Naive B cell (primary cell): ENCODE measurements at places on chromosomes 2 and 18. TPM values are rescaled to one million over a fixed set of nuclear protein-coding genes. Genes with fewer than 3 reads are reported as not detected.

Gene GCG
- not detected for polyA plus RNA-seq

- no peak for DNase-seq
Measured at GRCh38 chr2:96770442-96771202, 9.9 kb downstream of the CNNM4 start.

DNA sequence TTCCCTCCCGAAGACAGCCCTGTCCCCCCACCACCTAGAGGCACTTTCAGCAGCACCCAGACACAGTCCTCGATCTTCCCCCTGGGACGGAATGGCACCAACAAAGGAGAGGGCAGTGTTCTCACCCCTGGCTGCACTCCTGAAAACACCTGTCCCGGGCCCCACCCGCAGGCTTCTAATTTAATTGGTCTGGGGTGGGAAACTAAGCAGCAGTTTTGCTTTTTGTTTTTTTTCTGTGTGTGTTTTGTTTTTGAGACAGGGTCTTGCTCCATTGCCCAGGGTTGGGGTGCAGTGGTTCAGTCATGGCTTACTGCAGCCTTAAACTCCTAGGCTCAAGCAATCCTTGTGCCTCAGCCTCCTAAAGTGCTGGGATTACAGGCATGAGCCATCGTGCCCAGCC lies 38.4 kb upstream of the REL start:
- DNase-seq = no peak

Gene SMPD4
- polyA plus RNA-seq = 26.5 TPM

Gene CMPK2
- 6.0 TPM for polyA plus RNA-seq

- DNase-seq = no peak
Measured at GRCh38 chr2:147836099-147836498, 8.7 kb upstream of the ACVR2A start.

GRCh38 chr18:11268153-11268552 lies 118.8 kb upstream of the PIEZO2 start:
- DNase-seq = no peak

DNA sequence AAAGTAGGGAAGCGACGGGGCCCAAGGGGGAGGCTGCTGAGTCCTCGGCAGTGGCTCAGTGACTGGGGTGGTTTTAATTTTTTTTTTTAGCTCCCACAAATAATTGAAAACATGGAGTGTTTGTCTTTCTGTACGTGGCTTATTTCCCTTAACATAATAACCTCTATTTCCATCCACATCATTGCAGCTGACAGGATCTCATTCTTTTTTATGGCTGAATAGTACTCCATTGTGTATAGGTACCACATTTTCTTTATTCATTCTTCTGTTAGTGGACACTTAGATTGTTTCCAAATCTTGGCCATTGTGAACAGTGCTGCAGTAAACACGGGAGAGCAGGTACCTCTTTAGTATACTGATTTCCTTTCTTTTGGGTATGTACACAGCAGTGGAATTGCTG lies 65.1 kb downstream of the ASAP2 start:
- DNase-seq = no peak

- DNase-seq = no peak
Measured at GRCh38 chr2:45006942-45007287, 2.3 kb downstream of the SIX2 start.

Gene TNS1
- 0.05 TPM for polyA plus RNA-seq

Gene DLX2
- polyA plus RNA-seq = not detected

DNA sequence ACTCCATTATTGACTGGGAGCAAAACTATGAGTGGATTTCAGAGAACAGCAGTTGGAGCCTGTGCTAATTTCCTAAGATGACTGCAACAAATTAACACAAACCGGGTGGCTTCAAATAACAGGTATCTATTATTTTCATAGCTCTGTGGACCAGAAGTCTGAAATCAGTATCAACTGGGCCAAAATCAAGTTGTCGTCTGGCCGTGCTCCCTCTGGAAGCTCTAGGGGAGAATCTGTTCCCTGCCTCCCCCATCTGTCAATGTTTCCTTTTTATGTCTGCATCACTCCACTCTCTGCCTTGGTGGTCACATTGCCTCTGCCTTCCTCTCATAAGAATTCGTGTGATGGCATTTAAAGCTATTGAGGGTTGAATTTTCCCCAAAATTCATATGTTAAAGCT lies 269.8 kb downstream of the TMX3 start:
- DNase-seq = no peak

DNA sequence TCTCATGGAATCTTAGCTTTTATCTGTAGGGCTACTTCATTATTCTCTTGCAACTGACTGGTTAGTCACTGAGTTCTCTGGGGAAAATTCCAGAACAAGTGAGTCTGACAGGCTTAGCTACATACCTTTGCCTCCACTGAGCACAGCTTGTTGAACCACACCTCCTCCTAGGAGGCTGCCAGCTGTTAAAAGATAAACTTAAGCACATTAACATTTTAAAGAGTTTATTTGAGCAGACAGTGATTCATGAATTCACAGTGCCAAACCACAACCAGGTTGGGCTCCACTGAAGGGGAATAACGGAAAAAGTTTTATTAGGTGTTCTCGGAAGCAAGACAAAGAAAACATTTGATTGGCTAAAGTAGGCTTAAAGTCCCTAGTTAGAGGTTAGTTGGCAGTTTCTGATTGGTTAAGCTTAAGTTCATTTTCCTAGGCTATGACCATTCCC lies 12.5 kb upstream of the SLC38A11 start:
- DNase-seq = no peak

DNA sequence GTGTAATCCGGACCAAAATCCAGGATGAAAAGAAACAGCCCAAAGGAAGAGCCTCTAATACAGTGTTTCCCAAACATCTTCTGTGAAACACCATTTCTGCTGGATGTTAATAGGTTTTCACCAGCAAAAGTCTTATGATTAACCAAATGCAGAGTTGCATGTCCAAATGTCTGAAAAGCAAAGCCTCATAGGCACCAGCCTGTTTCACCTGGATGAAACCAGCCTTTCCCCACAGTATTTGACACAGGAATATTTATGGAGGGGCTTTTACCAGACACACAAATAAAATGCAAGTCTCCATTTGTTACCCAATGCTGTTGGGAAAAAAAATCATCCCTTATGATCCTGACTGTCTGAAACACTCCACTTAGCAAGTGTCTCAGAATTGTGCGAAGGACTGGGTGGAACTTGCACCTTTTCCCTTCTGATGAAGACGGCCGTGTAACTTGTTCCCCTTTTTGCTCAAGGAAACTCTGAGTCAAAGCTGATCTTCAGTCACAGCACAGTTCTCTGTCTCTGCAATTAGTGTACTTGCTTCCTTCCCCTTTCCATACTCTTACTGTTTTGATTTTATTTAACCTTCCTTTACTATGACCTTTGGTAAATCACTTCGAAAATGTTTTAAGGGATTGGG lies 70.3 kb upstream of the IL1R2 start:
- DNase-seq = peak; percentile 46

DNA sequence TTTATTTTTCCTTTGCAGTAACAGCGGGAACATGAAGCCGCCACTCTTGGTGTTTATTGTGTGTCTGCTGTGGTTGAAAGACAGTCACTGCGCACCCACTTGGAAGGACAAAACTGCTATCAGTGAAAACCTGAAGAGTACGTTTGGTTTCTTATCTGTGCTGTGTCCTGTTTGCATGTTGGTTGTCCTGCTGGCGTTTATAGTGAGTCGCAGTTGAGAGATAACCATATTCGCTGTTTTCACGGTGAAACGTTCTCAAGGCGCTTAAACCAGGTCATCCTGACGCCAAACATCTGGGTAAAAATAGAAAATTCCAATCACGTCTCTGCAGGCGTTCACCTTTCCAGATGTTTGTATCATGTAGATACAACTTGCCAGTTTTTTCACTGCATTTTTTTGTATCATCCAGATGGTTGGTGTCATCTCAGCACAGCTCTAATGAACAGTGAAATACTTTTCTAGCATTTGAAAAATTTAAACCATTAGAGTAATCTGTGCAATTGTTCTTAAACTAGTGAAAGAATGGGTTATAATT lies 21.2 kb downstream of the CLUL1 start:
- no peak for DNase-seq

- no peak for DNase-seq
Measured at GRCh38 chr2:72574886-72575285, 250.9 kb downstream of the EXOC6B start.

GRCh38 chr18:58407263-58407648 lies 221.6 kb downstream of the ALPK2 start:
- no peak for DNase-seq

DNA sequence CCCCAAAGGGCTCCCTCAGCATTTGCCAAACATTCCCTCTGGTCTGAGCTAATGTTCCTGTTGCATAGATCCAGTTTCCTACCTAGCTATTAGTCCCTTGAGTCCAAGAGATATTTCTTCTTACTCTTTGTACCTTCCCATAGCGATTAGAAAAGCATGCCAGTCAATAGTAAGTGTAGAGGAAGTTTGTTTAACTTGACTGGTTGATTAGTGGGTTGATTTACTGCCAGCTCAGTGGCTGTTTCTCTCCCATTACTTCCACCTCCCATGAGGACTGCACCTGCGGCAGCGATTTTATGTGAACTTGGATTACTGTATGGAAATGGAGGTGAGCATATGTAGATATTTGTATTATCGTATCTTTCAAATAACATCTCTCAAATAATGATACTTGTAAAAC lies 1748.4 kb upstream of the CELF4 start:
- no peak for DNase-seq

GRCh38 chr2:57880967-57881366 lies 165.6 kb upstream of the VRK2 start:
- DNase-seq = no peak

DNA sequence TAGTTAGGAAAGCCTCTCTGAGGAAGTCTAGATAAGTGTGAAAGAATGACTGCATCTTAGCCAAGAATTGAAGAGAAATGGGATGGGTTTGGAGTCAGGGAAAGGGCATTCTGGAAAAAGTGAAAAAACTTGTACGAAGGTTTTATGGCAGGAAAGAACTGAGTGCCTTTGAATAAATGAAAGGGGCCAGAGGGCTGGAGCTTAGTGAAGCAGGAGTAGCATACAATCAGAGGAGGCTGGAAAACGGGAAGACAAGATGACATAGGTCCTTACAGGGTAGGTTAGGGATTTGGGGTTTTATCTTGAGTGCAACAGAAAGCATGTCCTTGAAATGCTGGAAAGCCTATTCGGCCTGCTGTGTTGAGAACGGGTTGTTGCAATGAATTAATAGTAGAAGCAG lies 152.6 kb upstream of the RND3 start:
- DNase-seq = no peak

- no peak for DNase-seq
Measured at GRCh38 chr2:1728821-1729220, 15.5 kb downstream of the PXDN start.

GRCh38 chr2:128380061-128380889 lies 61.6 kb upstream of the HS6ST1 start:
- DNase-seq = no peak

Gene TANC1
- 0.05 TPM for polyA plus RNA-seq

- no peak for DNase-seq
Measured at GRCh38 chr18:79930020-79930642, 21.3 kb downstream of the SLC66A2 start.

- no peak for DNase-seq
Measured at GRCh38 chr2:73922681-73923080, 4.0 kb upstream of the DGUOK start.

GRCh38 chr2:12514631-12515437 lies 201.9 kb upstream of the TRIB2 start:
- DNase-seq = no peak

GRCh38 chr18:11905613-11906012 lies 2.5 kb downstream of the MPPE1 start:
- no peak for DNase-seq

- no peak for DNase-seq
Measured at GRCh38 chr2:134347756-134348155, 93.9 kb downstream of the MGAT5 start.

Gene SERPINB2
- polyA plus RNA-seq = not detected

Gene ZNF804A
- 0.25 TPM for polyA plus RNA-seq

DNA sequence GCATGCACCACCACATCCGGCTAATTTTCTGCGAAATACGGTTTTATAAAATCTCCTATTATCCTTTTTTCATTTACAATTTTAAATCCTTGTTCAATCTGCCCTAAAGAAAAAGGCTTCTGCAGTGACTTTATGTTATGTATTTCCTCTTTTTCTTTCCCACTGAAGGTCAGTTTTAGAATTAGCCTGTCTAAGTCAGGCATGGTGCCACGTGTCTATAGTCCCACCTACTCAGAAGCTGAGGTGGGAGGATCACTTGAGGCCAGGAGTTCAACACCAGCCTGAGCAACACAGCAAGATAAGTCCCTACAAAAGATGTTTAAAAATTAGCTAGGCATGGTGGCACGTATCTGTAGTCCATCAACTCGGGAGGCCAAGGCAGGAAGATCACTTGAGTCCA lies 39.8 kb upstream of the TNFRSF11A start:
- DNase-seq = no peak

GRCh38 chr2:61670591-61671501 lies 132.7 kb upstream of the XPO1 start:
- DNase-seq = no peak

DNA sequence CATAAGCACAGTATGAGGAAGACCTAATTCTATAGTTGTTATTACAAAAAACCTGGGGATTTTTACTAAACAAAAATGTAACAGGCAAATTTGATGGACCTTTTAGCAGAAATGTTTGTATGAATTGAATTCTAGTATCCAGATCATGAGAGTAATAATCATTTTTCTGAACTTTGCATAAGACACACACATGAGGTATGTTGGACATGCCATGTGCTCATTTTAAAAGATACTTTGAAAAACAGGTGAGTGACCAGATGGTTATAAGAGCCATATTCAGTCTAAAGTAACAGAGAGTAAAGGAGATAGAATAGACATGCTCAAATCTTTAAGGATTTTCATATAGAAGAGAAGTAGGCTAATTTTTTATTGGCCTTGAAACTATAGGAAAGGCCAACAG lies 663.6 kb downstream of the NRXN1 start:
- DNase-seq = no peak

GRCh38 chr18:75314606-75315005 lies 104.0 kb downstream of the TSHZ1 start:
- DNase-seq = no peak

Gene IFIH1
- 47.9 TPM for polyA plus RNA-seq

Gene VIT
- polyA plus RNA-seq = not detected

Gene FLACC1
- polyA plus RNA-seq = 1.2 TPM

DNA sequence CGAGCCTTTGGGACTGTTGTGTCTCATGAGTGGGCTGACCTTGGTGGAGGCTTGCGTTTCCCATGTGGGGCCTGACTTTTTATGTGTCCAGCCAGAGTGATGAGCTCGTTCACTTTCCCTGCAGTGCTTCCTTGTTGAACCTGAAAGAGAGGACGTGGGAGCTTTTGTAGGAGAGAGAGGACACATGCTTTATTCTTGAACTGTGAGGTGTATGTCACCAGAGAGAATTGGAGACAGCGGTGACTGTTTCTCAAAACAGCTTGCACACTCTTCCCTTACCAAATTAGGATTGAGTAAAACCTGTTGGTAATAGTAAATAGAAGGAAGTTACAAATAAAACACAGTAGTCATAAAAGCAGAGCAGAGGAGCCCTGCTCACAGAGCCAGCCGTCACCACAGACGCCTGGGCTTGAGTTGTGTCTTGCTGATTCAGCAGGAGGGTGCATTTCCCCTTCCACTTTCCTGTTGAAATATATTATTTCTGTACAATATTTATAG lies 60.7 kb downstream of the INPP4A start:
- no peak for DNase-seq

Gene ZBTB7C
- polyA plus RNA-seq = not detected
